Activated CD8-positive, alpha-beta memory T cell treated with anti-CD3 and anti-CD28 coated beads for 48 hours (primary cell): ENCODE measurements at places on chromosomes 11 and 22.

- peak; percentile 1 for DNase-seq
These were observed 673.1 kb downstream of the KCNA4 start for GRCh38 chr11:29343465-29344333.

DNA sequence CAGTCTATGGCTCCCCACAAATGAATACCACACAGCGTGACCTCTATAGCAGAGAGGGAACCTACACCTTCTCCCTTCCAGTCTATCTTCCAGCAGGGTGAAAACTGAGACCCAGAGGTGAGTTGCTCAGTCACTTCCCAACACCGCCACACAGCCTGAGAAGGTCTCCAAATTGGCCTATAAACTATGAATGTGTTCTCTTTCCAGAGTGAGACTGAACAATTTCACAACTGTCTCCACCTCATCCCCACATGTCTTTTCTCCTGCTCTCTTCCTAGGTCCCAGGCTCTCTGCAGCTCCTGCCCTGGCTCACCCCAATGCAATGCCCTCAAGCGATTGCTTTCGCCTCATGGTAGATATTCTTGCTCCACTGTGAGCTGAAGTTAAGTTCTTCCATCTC is 14.0 kb downstream of the CLMP start:
- no peak for DNase-seq

DNA sequence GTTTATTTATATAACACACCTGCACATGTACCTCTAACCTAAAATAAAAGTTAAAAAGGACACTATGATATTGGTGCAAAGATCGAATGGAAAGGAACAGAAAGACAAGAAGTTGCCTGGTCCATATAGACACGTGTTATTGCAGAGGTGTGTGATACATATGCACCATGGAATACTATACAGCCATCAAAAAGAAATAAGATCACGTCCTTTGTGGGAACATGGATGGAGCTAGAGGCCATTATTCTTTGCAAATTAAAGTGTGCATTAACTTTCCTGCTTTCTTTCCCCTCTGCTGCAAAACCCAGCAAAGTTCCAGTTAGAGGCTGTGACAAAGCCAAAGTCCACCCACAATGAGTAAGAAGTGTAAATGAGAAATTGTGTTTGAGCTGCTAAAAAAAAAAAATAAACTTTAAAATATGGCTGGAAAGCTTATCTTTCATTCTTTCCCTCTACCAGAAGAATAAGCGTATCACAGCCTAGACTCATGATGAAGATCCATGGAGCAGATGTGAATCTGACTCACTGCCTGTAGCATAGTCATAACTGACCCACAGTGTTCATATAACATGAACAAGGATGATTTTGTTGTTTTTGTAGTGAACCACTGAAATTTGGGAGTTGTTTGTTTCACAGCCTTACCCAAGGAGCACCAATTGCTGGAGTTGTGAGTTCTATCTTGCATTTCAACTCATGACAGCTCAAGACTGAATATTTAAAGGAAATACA is 9.6 kb downstream of the OR52K1 start:
- no peak for DNase-seq

DNA sequence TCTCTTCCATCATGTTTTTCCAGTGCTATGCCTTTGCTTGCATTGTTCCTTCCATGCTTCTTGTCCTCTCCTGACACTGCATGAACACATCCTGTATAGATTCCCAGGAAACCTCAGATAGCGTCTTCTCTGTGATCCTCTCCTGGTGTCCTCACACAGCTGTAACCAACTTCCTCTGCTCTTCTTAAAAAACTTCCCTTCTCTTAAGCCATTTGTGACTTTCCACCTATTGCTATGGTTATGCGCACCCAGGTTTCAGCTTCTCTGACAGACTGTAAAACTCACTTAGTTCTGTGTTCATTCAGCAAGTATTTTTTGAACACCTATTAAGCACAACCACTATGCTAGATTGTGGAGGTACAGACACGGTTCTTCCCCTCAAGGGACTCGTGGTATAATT is 5.1 kb upstream of the APLP2 start:
- DNase-seq, result no peak

DNA sequence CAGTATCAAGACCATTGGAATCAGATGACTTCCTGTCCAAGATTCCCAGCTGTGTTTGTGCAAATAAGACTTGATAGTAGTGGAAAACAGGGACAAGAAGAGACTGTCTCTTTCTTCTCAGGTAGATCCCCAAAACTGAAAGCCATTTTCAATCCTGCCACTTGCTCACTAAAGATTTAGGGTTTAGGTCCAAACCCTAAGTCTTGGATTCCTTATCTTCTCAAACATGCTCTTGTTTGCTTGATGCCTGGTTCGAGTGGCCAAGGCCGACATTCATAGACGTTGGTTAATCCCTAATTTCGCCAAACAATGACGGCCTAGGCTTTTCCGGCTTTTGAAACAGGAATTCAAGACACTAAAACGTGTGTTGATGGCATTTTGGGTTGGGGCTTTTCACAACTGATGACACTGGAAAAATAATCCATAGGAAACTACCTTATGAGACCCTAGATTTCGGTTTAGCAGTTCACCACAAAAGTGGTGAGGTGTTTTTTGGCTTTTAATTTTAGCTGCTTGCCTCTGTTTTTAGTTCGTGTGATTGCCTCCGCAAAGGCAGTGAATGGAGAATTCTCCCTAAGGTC is 1.0 kb upstream of the GTPBP1 start:
- DNase-seq, result no peak

- DNase-seq, result no peak
These were observed 59.7 kb upstream of the CYP2D6 start for GRCh38 chr22:42190274-42190673.

GRCh38 chr22:37060801-37061610 is 9.5 kb downstream of the KCTD17 start:
- no peak for DNase-seq

DNA sequence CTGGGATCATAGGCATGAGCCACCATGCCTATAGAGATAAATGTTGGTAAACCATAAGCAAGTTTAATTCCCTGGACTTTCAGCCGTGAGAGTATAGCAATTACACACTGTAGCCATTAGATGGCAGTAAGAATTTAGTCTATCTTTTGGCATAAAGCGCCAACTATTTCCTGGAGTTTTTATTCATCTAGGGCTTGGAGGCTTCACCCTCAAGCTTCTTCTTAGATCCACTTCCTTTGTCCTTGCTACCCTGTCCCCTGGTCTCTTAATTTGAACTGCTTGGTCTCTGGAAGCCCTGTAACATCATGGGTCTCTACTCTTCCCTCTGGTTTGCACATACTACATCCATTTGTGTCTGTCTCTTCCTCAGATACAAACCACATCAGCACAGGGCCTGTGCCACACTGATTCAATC is 38.2 kb downstream of the OR10A6 start:
- no peak for DNase-seq

DNA sequence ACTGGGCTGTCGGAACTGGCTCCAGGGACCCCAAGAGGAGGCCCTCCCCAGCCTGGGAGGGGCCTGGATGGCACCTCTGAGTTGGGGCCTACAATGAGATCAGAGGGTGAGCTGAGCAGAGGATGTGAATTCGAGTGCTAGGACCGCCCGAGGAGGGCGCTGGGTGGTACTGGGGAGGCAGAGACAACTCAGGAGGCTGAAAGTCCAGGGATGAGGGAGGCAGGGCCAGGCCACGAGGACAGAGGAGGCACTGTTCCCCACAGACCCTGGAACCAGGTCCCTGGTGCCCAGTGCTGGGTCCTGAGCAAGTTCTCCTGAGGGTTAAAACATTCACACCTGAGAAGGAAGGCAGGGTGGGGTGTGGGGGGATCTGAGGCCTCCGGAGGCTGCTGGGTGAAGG is 218.0 kb downstream of the CTTN start:
- DNase-seq, result no peak

DNA sequence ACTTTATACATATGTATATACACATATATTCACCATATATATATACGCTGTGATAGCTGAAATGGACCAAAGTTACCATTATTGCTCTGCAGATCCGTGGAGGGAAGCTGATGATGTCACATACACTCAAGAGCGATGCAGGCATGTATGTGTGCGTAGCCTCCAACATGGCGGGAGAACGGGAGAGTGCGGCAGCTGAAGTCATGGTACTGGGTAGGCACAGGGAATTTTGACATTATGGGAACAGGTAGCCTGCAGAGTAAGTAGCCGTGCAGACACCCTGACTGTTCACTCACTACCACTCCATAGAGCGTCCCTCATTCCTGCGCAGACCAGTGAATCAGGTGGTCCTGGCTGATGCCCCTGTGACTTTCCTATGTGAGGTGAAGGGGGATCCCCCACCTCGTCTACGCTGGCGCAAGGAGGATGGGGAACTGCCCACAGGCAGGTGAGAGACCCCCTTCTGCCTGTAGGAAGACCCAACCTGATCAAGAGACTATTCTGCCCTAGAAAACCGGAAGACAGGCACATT is 4.7 kb downstream of the ROBO3 start:
- no peak for DNase-seq

GRCh38 chr11:125807909-125808308 is 20.0 kb downstream of the PATE3 start:
- no peak for DNase-seq

GRCh38 chr11:17927041-17927440 is 85.8 kb downstream of the SERGEF start:
- no peak for DNase-seq

GRCh38 chr11:127521413-127521812 is 520.8 kb upstream of the KIRREL3 start:
- DNase-seq, result no peak

- DNase-seq, result no peak
These were observed 16.6 kb upstream of the EFCAB6 start for GRCh38 chr22:43828725-43828997.

DNA sequence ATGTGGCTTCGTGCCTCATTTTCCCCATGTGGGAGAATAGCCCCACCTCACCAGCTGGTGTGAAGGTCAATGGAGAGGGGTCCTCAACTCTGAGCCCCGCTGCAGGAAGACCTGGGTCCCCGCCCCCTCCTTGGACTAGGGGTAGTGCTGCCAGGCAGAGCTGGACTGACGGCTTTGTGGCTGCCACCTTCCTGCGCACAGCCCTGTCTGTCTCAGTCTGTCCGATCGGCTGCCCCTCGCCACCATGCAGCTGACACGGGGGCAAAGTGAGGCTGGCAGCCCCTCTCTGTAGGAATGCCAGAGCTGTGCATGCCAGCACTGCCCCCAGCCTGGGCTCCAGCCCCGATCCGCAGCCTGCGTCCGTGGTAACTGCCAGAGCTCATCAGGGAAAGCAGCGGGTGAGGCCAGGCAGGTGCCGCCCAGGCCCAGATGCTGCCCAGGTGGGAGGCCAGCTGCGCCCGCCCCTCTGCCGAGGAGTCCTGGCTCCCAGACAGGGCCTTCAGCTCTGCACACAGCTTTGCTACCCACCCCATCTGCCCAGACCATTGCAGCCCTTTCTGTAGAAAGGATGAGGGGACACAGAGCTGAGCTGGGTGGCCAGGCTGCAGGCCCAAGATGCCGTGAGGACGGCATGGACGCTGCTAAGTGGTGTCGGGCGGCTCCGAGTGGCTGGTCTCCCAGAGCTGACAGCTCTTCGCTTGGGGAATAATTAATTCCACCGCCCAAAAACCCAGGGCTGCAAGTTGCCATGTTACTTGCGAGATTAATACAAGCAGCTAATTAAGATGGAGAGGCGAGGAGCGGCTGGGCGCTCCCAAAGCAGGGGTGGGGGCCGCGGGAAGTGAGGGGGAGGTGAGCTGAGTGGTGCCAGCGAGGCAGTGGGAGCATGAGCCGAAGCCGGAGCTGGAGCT is 19.5 kb upstream of the FLRT1 start:
- no peak for DNase-seq

GRCh38 chr11:640021-640706 is 3.1 kb downstream of the DRD4 start:
- DNase-seq, result no peak

DNA sequence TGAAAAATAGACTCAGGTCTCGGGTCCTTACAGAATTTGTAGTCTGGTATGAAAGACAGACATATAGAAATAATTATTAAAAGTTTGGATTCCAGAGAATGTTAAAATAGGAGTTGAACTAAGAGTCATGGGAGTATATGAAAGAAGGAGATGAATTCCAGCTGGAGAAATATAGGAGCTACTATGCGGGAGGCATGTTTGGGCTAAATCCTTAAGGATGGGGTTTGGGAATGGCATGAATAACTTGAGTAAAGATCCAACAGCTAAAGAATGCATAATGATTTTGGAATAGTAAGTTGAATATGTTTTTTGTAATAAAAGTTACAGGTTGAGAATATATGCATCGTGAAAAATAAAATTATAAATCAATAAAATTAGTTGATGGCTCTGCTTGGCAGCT is 129.4 kb upstream of the SLC5A12 start:
- DNase-seq, result no peak

GRCh38 chr11:19730373-19730772 is 17.7 kb downstream of the NAV2 start:
- DNase-seq, result no peak

DNA sequence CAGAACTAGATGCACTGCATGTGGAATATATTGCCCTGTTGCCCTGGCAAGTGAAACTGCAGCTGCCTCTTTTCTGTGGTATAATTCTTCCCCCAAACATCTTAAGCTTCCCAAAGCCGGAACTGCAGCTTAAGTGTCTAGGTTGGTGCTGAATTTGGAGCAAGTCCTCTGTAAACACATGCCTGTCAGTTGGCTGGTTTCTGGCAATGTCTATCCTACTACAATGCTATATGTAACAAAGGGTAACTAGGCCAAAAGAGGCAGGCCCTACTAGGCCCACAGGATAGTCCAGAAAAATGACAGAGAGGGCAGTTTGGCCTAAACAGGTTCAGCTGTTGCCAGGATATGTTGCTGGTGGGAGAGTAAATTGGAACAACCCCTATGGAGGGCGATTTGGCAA is 27.9 kb downstream of the ASCC2 start:
- no peak for DNase-seq

GRCh38 chr11:93564895-93565294 is 21.7 kb upstream of the SMCO4 start:
- no peak for DNase-seq
